ENCODE measurements at places on chromosomes 7 and 10. TPM values are rescaled to one million over a fixed set of nuclear protein-coding genes. Genes with fewer than 3 reads are reported as not detected.
A peak's percentile ranks its signal among the peaks of the same experiment; 100 is the strongest.

GRCh38 chr7:104207348-104207730 lies 474 bp downstream of the ORC5 start:
- no peak for DNase-seq

DNA sequence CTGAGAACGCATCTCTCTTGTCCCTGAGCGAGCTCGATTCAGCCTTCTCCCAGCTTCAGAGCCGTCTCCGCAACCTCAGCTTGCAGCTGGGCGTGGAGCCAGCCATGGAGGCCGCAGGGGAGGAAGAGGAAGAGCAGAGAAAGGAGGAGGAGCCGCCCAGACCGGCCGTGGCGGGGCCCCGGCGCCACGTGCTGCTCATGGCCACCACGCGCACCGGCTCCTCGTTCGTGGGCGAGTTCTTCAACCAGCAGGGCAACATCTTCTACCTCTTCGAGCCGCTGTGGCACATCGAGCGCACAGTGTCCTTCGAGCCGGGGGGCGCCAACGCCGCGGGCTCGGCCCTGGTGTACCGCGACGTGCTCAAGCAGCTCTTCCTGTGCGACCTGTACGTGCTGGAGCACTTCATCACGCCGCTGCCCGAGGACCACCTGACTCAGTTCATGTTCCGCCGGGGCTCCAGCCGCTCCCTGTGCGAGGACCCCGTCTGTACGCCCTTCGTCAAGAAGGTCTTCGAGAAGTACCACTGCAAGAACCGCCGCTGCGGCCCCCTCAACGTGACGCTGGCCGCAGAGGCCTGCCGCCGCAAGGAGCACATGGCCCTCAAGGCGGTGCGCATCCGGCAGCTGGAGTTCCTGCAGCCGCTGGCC lies 43.2 kb downstream of the CHST3 start:
- DNase-seq = no peak

DNA sequence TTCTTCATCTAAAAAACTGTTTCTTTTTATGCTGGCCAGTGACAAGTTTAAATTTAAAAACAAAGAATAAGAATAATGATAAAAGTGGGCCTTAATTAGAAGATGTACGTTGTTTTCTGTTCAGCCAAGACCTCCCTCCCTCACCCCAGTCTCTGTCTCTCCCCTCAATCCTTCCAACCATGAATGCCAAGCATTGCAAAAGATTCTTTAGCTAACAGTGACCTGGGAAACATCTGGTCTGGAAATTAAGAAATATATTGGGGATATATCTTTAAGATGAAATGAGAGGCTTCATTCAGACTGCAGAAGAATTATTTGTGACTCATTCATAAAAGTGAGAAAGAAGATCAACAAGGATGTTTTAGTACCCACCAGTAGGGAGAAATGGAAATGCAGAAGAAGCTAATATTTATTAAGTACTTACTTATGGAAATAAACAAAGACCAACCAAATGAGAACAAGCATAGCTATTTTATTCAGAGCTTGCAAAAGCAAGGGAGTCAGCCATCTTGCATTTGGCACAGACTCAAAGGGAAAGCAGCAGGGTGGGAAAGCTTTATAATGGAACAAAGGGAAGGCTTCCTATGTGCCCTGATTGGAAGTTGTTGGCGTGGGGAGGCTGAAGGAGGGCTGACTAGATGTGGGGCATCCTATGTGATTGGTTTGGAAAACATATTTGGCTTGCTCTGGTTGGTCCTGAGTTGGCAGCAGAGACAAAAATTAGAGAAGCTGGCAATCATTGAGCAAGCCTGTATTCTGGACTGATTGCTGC lies 595.4 kb upstream of the GHITM start:
- no peak for DNase-seq

DNA sequence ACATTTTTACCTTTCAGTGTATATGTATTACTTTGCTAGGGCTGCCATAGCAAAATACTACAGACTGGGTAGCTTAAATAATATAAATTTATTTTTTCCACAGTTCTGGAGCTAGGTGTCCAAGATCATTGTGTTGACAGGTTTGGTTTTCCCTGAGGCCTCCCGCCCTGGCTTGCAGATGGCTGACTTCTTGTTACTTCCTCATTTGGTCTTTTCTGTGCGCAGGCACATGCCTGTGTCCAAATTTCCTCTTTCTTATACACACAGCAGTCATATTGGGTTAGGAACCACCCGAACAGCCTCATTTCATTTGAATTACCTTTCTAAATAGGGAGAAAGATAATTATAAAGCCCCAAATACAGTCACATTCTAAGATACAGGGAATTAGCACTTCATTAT lies 521.6 kb upstream of the SORCS1 start:
- DNase-seq = peak; percentile 74

DNA sequence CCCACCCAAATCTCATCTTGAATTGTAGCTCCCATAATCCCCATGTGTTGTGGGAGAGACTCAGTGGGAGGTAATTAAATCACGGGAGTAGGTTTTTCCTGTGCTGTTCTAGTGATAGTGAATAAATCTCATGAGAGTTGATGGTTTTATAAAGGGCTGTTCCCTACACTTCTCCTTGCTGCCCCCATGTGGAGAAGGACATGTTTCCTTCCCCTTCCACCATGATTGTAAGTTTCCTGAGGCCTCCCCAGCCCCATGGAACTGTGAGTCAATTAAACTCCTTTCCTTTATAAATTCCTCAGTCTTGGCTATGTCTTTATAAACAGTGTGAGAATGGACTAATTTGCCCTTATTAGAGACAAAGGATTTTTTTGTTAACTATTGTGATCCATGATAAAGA lies 48.5 kb upstream of the MKX start:
- DNase-seq = no peak

DNA sequence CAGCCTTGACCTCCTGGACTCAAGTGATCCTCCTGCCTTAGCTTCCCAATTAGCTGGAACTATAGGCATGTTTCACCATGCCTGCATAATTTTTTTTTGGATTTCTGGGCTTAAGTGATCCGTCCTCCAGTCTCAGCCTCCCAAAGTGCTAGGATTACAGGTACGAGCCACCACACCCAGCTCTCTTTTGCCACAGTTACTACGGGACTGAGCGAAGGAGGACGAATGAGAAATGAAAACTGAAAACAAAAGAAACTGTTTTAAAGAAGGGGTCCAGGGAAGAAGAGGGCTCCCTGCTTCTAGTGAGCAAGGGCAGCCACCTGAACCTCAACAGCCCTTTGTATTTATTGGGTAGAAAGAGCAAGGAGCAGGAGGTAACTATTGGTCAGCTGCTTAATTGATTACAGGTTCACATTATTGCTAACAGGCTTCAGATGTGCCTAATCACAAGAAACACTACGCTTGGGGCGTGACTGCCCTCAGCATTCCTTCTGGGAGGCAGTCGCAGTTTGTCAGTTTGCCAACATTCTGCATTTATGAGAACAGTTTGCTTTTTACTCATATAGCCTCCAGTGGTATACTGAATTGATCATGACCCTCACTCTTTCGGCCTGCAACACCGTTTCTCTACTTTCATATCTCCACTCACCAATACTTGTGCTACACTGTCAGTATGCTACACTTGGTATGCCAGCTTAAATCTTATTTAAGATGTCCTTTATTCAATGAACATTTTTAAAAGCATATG lies 676.8 kb downstream of the DNAJB9 start:
- no peak for DNase-seq

Gene RNF133
- 0.43 TPM for total RNA-seq

GRCh38 chr10:62186999-62187675 lies 81.5 kb downstream of the RTKN2 start:
- no peak for DNase-seq

- DNase-seq = no peak
Measured at GRCh38 chr10:90787393-90788198, 70.2 kb downstream of the HTR7 start.

Measured in cardiac septum (tissue), 1 donor.